Stimulated activated CD4-positive, alpha-beta T cell treated with anti-CD3 and anti-CD28 coated beads, Interleukin-15, amount 100 ng/mL, for 48 hours (primary cell): ENCODE measurements at places on chromosomes 6 and 20.

- peak; percentile 45 for DNase-seq
Observed at GRCh38 chr6:142871910-142872331, 73.1 kb downstream of the HIVEP2 start.

- no peak for DNase-seq
Observed at GRCh38 chr6:88867841-88868731, 95.3 kb downstream of the RNGTT start.

DNA sequence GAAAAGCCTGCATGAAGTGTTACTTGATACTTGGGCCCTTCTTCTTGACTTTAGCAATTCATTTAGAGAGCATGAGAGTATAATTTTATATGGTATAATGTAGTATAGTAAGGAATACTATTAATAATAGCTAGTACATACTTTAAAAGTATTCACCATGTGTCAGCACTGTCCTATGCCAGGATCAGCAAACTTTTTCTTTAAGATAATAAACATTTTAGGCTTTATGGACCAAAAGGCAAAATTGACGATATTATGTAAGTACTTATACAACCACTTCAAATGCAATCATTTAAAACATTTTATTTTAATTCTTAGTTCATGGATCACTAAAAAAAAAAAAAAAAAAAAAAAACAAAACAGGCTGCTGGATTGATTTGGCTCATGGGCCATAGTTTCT is 163.9 kb downstream of the IBTK start:
- no peak for DNase-seq

DNA sequence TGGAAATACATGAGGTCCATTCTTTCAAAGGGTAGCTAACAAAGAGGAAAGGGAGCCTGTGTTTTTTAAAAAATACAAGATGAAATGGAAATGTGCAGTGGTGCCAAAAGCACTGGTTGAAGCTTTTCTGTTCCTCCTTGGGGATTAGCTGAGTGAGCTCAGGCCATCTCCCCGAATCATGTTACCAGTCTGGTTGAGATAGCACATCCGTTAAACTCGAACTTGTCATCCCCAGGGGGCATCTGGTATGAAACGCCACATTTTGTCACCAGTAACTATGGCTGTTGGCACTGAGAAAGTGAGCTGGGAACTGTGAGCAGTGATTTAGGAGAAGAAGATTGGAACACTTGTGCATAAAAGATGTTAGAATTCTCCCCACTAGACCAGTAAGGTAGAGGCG is 196.2 kb downstream of the SAMD5 start:
- no peak for DNase-seq

DNA sequence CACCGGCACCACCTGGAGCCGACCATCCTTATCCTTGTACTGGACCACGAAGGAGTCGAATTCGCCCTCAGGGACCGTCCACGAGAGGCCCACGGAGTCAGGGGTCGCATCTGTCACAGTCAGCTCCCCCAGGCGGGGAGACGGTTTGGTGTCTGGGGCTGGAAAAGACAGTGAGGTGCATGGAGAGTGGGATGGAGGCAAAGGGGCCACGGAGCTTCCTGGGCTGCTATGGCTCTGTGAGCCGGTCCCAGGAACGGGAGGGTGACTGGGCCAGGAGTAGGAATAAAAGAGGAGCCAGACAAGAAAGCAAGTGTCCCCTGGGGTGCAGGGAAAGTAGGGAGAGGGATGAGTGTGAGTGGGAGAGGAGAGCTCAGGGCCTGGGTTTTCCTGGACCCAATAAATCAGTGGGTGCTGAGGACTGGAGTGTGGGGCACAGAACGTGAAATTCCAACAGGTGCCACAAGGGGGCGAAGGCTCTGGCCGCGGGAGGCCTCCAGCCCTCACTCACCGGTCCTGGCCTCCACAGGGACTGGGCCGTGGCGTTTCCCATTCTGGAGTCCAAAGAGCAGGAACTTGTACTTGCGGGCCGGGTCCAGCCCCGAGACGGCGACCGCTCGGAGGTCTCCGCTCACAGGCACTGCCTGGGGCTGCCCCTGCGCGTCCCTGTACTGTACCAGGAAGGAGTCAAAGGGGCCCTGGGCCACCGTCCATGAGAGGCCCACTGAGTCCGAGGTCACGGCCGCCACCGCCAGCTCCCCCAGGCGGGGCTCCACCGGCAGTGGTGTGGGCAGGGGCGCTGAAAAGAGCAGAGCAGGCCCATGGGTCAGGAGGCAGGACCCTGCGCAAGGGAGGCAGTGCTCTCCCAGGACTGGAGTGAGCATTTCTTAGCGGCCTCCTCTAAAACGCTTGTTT is 9.9 kb downstream of the CYP21A2 start:
- peak; percentile 59 for DNase-seq

DNA sequence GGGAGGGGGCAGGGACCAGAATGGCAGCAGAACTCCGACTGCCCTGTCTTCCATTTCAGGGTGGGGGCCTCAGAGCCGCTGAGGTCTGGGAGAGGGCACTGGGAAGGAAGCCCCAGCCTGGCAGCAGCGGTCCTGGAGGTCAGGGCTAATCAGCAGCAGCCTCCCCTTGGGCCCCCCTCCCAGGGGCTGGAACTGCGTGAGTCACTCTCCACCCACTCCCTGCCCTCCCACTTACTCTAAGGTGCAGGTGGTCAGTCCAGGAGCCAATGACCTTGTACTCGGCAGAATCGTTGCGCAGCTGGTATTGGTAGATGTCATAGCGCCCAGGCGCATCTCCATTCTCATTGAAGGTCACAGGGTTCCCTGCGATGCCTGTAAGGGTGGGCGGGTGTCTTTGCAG is 105.9 kb downstream of the GRM4 start:
- no peak for DNase-seq

DNA sequence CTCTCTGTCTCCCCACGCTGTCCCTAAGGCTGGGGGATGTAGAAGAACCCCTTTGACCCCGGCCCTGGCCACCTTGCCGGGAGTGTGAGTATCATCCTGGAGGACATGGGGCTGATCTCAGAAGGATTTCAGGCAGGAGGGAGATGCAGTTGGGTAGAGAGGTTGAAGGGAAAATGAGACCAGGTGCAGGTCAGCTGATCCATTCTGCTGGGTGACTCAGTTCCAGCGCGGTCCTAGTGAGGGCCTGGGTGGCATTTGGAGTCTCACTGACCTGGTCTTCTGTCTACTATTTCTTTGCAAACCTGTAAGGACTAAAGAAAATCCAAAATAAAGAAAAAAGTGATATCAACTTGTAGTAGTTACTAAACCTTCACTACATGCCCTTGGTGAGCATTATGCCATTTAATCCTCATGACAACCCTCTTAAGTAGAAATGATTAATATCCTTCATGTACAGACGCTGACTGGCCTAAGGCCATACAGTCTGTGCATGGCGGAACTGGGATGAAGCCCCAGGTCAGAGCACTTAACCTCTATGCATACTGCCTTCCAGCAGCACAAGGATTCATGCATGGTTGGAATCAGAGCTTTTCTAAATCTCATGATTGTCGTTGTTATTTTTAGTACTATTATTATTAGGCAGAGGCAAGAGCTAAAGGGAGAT is 106.3 kb downstream of the ZDHHC14 start:
- no peak for DNase-seq

DNA sequence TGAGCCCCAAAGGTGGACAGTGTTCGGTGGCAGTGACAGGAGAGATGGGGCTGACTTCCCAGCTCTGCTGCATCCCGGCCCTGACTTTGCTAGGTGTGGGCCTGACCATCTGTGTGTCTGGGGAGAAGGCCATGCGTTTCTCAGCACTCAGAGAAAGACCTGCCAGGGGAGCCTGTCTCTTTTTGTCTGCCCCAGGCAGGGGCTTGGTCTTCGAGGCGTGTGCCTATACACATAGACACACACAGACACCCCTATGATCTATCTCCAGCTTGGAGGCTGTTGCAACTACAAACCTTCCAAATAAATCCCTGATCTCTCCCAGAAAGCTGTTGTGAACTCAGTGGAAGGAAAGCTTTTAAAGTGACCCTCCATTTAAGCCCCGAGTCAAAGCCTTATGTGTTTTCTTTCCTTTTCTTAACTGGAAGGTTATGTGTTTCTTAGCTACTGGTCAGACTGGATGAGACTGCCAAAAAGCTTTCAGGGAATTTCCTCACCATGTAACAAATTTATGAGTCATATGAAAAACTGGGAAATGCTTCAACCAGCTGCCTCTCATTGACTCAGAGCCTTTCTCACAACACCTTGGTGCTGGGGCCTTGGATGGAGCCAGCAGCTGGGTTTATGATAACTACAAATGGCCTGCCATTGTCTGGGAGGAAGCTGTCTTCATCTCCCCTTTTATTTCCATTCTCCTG is 102.6 kb downstream of the CDC5L start:
- DNase-seq: no peak

DNA sequence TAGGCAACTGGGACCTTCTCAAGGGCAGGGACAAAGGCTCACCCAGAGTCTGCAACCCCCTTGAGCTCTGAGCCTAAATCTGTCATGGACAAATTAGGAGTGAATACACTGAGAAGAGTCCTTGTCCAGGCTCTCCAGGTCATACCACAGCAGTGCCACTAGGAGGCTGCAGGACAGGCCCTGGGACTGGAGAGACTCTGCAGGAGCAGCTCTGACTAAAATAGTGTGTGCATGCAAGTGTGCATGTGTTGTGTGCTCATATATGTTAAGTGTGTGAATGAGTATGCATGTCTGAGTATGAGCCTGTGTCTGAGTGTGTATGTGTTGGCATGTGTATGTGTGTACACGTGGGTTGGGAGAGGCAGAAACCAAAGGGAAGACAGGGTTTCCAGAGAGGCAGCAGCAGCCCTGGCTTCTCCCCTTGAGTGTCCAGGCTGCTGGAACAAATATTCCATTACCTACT is 27.1 kb downstream of the MRPL14 start:
- no peak for DNase-seq

DNA sequence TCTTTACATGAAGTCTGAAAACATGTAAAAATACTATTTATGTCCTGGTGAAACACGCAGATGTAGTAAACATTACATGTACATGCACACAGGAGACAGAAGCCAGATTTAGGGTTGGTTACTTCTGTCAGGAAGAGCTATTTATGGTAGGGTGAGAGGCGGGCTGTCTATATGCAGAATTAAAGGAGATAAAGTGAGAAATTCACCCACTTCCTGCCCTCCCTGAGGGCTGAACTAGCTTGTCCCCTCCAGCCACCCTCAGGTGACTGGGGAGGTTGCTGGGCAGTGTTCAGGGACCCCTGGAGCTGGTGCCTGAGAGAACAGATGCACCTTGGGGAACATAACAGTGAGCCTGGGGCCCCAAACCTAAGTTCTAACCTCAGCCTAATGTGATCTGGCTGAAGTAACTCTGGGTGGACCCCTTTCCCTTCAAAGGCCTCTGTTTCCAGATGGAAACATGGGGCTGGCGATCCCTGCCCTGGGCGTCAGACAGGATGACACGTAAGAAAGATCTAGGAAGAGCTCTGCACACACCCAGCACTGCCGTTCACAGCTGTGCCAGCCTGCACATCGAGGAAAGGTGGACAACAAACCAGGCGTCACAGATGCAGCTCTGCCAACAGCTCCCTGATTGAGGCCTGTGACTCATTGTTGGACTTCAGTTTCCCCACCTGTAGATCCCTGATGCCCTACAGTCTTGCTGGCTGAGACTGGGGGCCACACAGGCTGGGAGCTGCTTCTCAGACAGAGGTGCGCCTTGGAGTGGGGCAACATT is 1.3 kb downstream of the PI16 start:
- no peak for DNase-seq

DNA sequence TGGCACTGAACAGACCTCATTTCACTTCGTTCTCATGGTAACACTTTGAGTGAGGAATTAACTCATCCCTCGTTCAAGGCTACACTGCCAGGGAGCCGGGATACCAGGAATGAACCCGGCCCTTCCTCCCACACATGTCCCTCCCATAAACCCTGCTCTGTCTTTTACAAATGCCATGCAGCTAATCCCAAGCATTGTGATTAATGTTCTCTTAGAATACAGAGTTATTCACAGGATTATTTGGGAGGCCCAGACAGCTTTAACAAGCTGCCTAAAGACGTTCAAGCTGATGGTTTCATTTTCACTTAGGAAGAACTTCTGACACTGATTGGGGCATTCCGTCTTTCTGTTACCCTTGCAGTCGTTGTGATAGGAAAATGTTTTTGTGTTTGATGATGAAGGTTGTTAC is 42.5 kb upstream of the CD83 start:
- DNase-seq: no peak

- no peak for DNase-seq
Observed at GRCh38 chr6:168598251-168599117, 157.5 kb downstream of the SMOC2 start.

- DNase-seq: no peak
Observed at GRCh38 chr6:33271117-33271467, 584 bp downstream of the VPS52 start.

DNA sequence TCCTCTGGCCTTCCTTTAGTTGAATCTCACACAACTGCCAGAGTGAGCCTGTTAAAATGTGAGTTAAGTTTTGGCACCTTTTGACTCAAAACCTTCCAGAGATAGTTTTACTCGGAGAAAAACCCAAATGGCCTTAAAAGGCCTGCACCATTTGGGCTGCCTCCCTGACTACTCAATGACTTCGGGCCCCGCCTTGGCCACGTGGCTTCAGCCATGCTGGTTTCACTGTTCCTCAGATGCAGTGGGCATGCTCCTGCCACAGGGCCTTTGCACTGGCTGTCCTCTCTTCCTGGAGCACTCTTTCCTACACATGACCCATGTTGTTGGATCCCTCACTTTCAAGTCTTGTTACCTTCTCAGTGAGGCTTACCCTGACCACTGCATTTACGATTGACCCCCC is 18.3 kb downstream of the VEGFA start:
- DNase-seq: no peak

DNA sequence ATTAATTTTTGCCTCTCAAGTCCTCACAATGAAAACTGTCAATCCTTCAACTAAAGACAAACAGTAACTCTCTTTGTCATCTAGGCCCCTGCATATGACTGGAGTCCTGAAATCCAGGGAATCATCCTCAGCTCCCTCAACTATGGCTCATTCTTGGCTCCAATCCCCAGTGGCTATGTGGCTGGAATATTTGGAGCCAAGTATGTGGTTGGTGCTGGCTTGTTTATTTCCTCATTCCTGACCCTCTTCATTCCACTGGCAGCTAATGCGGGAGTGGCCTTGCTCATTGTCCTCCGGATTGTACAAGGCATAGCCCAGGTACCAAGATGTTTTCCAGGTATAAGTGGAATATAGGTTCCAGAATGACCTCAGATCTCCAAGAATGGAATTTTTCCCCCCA is 15.4 kb downstream of the SLC17A4 start:
- DNase-seq: no peak

DNA sequence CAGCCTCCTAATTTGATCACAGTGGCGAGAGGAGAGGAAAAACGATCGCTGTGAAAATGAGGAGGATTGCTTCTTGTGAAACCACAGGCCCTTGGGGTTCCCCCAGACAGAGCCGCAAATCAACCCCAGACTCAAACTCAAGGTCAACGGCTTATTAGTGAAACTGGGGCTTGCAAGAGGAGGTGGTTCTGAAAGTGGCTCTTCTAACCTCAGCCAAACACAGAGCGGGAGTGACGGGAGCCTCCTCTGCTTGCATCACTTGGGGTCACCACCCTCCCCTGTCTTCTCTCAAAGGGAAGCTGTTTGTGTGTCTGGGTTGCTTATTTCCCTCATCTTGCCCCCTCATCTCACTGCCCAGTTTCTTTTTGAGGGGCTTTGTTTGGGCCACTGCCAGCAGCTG is 28.7 kb downstream of the SAYSD1 start:
- DNase-seq: peak; percentile 23

GRCh38 chr6:52666071-52666470 is 4.8 kb upstream of the TMEM14A start:
- no peak for DNase-seq

- no peak for DNase-seq
Observed at GRCh38 chr6:73742433-73742832, 46.4 kb downstream of the CD109 start.
